Ureter (tissue), 1 donor: ENCODE measurements at places on chromosomes 11 and 22. TPM values are rescaled to one million over a fixed set of nuclear protein-coding genes. Genes with fewer than 3 reads are reported as not detected.

GRCh38 chr22:24157822-24158135 lies 23.5 kb upstream of the SUSD2 start:
- DNase-seq: no peak

DNA sequence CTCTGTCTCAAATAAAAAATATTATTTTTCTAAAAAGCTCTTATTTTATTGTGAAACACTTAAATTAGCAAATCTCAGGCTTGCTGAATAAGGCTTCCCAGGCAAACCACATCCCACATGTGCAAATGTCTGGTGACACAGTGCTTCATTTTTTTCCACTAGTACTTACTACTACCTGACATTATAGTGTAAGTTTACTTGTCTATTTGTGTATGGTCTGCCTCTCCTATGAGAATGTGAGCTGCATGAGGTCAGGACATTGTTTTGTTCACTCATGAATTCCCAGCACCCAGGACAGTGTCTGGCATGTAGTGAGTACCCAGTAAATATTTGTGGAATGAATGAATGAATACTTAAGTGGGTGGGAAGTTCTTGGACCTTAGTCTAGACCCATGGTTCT lies 103.1 kb downstream of the PTPRJ start:
- DNase-seq: no peak

- no peak for DNase-seq
These were observed 7.5 kb upstream of the CDKN1C start for GRCh38 chr11:2892967-2893528.

DNA sequence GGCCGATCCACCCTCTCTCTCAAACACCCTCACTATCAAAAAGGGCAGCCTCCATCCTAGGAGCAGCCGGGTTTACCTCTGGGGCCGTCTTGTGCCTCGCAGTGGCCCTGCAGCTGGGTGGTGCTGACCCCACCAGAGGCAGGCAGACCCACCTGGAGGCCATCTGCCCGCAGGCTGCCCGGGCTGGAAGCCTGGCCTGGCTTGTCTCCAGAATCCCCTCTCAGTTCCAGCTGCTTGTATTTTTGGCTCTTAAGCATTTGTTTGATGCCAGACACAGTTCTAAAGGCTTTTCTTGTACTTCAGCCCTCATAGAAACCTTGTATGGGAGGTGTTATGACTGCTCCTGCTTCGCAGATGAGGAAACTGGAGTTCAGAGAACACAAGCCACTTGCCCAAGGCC lies 4.2 kb upstream of the NFAM1 start:
- no peak for DNase-seq

DNA sequence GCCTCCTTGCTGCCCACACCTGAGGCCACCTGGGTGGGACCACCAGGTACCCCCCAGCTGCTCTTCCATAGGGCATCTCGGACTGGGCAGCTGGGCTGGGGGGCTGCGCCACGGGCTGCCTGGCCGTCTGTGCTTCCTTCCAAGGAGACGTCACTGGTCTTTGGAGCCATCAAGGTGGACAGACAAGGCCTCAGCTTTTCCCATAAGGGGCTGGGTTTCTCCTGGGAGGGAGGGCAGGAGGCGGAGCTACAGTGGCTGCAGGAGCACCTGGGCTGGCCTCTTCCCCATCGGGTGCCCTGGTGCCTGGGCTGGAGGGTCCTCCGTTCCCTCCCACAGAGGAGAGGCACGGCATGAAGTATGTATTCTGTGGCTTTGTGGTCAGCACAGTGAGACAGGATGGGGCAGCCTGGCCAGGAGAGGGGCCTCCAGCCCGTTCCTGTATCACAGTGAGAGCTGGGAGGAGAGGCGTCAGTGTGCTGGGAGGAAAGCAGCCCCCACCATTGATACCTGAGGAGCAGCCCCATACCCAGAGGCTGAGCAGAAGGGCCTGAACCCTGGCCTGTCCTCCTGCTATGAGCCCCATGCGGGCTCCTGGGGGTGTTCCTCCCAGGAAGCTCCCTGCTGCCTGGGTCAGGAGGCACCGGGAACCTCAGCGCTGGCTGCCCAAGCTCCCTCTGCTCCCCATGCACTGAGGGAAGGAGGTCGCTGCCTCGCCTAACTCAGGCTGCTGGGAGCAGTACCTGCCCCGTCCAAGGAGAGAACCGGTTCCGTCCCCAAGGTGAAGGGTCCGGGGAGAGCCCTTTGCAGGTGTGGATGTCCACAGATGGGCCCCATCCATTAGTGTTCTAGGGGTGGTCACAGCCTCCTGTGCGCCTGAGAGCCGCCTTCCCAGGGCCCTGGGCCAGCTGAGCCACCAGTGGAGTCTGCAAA lies 1075.0 kb downstream of the BRD1 start:
- DNase-seq: peak; percentile 33

DNA sequence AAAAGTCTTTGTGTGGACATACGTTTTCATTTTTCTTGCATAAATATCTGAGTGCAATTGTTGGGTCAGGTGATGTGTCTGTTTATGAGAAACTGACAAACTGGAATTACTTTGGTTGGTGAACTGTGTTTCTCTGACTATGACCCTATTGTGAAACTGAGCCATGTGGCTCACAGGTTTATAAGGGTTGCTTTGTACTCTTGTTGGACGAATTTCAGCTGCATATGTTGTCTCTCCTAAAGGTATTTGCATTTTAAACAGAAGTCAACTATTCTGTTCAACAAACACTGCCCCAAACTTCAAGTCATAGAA lies 34.4 kb upstream of the RASD2 start:
- no peak for DNase-seq

GRCh38 chr11:35794850-35795249 lies 132.3 kb downstream of the TRIM44 start:
- no peak for DNase-seq

Gene CCS
- total RNA-seq: 34.8 TPM

Gene GLYAT
- not detected for total RNA-seq

Gene ACRV1
- not detected for total RNA-seq
